ENCODE measurements at places on chromosomes 6 and 20.

- no peak for DNase-seq
Measured at GRCh38 chr20:55678126-55678525, 327.2 kb downstream of the CBLN4 start.

DNA sequence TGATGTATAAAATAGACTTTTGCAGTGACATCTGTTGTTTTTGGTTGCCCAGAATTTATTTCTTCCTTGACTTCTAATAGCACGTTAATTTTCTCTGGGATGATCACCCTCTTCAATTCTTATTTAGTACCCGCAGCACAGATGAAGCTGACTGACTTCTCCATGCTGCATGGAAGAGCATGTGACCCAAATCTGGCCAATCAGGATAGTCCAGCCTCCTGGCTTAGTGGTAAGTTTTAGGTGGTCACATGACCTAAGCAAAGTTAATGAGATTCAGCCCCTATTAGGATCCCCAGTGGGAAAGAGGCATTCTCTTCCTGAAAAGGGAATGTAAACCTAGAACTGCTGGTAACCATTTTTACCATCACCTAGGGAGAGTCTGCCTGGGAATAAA is 13.8 kb upstream of the SIRT5 start:
- DNase-seq = no peak

- DNase-seq = no peak
Measured at GRCh38 chr6:157182503-157183264, 140.6 kb downstream of the TMEM242 start.

- DNase-seq = no peak
Measured at GRCh38 chr6:158853880-158854213, 34.7 kb upstream of the EZR start.

GRCh38 chr6:34213772-34214171 is 22.9 kb upstream of the HMGA1 start:
- DNase-seq = no peak

DNA sequence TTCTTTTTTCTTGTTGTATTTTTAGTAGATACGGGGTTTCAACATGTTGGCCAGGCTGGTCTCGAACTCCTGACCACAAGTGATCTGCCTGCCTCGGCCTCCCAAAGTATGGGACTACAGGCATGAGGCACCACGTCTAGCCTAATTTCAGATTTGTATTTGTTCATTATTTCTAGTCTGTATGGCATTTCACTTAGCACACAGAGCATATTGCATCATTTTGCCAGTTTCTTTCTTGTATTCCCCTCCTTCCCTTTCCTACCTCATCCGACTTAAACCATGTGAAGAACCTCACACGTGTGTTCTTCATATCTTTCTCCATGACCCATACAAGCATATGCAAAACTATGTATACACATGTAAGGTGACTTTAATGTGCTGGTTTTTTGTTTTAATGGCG is 470.0 kb downstream of the CBLN4 start:
- no peak for DNase-seq

DNA sequence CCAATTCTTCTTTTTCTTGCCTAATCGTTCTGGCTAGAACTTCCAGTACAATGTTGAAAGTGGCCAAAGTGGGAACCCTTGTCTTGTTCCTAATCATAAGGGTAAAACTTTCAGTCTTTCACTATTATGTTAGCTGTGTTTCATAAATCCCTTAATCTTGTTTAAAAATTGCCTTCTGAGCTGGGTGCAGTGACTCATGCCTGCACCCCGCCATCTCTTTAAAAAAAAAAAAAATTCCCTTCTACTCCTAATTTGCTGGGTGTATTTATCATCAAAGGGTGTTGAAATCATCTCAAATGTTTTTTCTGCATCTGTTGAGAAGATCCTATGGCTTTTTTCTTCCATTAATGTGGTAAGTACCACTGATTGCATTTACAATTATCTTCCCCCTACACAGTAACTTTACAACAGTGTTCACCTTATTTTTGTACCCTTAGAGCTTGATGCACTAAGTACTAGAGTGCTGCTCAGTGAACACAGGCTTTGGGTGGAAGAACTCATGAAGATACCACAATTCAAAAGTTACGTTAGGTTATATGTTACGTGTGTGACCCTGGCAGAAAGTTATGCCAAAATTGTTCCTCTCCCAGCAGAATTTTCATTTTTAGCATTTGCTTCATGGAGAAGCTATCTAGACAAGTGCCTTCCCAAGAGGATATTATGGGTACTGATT is 9.7 kb downstream of the SNRPB start:
- no peak for DNase-seq

DNA sequence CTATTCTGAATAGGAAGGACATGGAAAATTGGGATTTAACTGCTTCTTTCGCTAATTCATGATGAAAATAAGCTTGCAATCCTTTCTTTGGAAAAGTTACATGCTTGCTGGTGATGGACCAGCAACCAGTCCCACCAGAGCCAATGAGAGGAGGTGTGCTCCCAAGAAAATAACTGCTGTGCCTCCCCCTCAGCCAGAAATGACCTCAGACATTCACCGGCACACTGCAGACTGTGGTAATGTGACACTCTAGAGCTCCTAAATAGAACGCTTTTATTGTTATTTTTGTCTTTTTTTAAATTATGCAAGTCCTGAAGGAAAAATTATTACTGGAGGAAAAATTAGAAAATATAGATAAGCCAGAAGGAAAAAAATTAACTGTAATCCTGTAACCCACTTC is 2.6 kb downstream of the PYGB start:
- DNase-seq = no peak

- no peak for DNase-seq
Measured at GRCh38 chr20:34705397-34706301, 1.5 kb downstream of the TP53INP2 start.

DNA sequence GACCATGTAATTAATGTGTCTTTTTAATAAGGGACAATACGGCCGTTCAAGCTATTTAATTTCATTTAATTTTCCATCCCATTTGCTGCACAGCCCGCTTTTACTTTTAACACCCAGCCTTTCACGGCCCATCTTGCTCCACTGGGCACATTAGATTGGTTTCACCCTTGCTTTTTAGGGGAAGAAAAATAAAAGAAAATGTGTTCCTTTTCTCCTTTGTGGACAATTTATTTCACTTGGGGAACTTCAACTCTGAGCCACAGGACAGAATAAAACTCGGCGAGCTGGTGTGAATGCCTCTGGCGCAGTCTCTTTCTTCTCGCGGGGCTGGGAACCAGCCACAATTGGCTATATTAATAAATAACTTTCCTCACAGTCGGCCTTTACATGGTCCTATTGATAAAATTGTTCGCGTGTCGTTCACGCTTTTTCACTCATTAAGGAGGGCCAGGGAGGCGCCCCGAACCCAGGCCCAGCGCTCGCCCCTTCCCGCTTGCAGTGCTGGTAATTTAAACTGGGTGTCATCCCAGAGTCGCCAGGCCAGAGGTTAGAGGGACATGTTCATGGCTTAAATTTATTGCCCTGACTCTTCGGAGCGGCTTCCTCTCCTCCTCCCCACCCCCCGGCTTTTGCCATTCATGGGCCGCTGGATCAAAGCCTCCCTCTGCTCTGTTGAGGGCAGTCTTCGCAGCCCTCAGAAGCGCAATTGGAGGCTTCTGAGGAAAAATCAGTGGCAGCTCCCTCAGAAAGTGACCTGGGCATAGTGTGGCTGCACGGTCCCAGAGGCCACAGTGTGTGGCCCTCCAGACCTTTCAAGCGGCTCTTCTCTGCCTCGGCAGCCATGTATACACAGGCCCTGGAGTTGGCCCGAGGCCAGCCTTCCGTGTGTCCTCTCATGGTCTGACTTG is 2.2 kb upstream of the PRDM13 start:
- DNase-seq = no peak

DNA sequence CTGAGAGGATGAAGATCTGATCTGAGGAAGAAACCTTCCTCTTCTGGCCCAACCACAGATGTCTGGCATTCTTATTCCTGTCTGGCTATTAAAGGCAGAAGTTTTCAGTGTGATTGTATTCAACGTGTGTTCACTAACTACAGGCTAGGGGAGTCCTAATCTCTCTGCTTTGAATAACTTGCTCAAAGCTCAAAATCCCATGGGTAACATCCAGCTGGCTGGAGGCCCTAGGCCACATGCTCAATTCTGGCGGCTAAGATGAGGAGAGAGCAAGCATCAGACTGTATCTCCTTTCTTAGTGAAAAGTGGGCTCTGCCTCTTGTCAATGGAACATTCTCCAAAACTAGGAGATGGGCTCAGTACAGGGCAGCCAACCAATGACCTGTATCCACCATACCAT is 478.0 kb downstream of the KIF16B start:
- no peak for DNase-seq

GRCh38 chr20:62311832-62312661 is 9.2 kb downstream of the ADRM1 start:
- DNase-seq = no peak

DNA sequence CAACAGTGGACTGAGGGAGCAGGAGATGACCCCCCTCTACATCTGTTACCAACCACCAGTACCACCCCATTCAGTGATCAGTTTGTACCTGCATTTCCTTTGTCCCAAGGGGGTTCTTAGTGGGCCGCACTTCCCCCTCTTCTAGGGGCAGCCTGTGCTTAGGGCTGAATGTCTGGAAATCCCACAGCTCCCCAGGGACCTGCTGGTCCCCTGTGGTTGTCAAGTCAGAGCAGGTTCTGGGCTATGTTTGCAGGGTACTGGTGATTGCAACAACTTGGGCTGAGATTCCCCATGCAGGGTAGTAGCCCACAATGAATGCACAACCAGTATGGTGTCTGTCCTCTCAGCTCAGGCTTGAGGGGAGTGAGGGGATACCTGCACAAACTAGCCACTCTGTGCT is 39.7 kb upstream of the COL10A1 start:
- DNase-seq = no peak

- DNase-seq = no peak
Measured at GRCh38 chr6:112223070-112223861, 31.1 kb downstream of the LAMA4 start.

DNA sequence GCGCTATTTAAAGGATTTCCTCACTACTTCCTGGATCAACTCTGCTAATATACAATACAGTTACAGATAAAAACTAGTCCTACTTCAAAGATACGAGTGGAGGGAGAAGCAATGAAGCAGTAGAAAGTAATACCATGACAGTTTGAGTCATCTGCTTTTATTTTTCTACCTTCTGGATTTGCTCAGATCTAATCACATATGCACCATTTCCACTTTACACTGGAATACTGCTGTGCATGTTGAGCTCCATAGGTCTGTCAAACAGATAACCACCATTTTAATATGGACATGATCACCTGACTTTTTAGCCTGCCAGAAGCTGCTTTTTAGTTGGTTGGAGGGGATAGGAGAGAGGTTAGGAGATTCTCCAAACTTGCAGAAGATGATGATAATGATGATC is 92.5 kb downstream of the MMUT start:
- DNase-seq = no peak

DNA sequence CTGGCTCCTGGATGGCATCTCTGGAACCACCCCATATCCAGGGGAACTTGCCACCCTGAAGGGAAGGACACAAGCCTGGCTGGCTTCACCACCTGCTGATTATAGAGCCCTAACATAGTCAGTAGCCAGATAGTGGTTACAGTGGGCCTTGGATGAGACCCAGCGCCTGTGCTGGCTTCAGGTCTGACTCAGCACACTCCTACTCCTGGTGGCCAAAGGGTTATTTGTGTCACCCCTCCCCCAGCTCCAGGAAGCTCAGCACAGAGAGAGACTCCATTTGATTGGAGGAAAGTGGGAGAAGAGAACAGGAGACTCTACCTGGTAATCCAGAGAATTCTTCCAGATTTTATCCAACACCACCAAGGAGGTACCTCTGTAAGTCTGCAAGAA is 12.8 kb downstream of the SNX14 start:
- DNase-seq = no peak

- no peak for DNase-seq
Measured at GRCh38 chr20:8431538-8432434, 299.7 kb downstream of the PLCB1 start.

GRCh38 chr6:41427642-41428335 is 92.4 kb downstream of the NCR2 start:
- DNase-seq = no peak

DNA sequence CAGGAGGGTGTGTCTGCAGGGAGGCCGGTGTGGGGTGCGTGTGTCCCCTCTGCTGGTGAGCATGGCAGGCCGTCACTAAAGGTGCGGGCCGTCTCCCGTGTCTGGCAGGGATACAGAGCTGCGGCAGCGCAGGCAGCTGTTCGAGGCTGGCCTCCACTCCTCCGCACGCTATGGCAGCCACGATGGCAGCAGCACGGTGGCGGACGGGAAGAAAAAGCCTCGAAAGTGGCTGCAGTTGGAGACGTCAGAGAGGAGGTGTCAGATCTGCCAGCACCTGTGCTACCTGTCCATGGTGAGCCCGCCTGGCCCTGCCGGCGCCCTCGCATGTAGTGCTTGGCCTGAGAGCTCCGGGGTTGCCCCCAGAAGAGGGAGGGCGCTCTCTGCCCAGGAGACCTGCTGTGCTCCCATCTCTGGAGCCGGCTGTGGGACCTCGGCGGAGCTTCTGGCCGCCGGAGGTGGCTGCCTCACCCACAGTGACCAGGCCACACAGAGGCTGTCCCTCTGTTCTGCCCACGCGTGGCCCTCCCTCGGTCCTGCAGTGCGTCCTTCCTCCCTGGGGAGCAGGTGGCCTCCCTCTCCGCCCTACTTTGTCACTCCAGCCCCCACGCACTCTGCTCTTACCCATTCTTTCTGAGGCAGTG is 149.6 kb downstream of the DTNBP1 start:
- no peak for DNase-seq

GRCh38 chr20:16279320-16279719 is 293.9 kb downstream of the KIF16B start:
- no peak for DNase-seq
